ENCODE measurements at places on chromosomes 12 and 14.
A peak's percentile ranks its signal among the peaks of the same experiment; 100 is the strongest.

DNA sequence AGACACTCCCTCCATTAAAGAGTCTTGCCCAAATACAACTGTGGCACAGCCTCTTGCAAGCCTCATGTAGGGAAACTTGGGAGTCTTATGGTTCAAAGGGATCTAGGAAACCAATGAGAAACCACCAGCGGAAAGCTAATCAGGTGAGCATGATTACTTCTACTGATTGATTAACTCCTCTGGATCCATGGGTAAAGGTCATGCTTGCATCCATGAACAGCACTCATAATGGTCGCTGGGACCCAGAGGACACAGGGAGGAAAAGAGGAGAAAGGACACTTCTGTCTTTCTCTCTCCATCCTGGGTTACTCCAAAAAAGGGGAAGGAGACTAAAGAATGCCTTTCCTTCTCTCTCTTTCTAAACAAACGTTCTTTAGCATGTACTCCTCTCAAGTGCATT lies 1397.2 kb downstream of the LRFN5 start:
- DNase-seq, result no peak

GRCh38 chr12:122959566-122960192 lies 6.6 kb downstream of the ABCB9 start:
- DNase-seq, result no peak

DNA sequence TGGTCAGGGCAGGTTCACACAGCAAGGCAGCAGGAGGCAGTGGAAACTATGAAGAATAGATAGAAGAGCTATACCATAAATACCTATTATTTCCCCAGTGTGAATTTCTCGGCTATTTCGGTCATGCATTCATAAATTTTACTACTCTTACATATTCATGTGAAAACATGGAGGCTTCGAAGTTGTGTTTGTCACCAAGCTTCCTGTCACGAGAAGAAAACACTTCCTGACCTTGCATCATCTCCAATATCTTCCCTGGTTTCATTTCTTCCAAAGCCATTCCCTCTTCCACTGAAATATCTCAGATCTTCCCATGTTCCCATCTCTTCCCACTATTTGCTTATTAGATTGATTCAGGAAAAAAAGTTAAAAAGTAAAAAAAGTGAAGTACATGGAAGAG lies 80.4 kb downstream of the CPNE8 start:
- no peak for DNase-seq

- no peak for DNase-seq
Measured at GRCh38 chr12:80939231-80939950, 1.7 kb upstream of the LIN7A start.

- no peak for DNase-seq
Measured at GRCh38 chr14:71231521-71232393, 324.5 kb downstream of the PCNX1 start.

- DNase-seq, result no peak
Measured at GRCh38 chr12:77995436-77996167, 164.9 kb downstream of the NAV3 start.

- no peak for DNase-seq
Measured at GRCh38 chr12:92827836-92828431, 101.2 kb downstream of the EEA1 start.

DNA sequence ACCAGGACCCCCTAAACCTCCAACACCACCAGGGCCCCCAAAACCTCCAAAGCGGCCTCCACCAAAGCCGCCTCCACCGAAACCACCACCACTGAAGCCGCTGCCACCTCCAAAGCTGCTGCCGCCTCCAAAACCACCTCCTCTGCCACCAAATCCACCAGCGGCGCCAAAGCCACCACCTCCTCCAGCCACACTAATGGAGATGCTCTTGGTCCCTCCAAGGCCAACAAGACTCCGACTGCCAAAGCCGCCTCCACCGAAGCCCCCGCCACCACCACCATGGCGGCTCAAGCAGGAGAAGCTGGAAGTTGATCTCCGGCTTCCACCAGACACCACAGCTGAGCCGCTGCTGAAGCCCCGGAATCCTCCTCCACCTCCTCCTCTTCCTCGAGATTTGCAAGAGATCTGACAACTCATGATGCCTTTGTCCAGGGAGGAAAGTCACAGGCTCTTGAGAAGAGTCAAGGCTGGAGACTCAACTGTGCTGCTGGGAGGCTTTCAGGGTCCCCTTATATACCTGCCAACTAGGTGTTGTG lies at the start of gene KRT2:
KRT2 (minus strand) TSS at position 486 of the 536 bp plus-strand sequence; CDS start at position 417, 69 bp downstream.
- no peak for DNase-seq

DNA sequence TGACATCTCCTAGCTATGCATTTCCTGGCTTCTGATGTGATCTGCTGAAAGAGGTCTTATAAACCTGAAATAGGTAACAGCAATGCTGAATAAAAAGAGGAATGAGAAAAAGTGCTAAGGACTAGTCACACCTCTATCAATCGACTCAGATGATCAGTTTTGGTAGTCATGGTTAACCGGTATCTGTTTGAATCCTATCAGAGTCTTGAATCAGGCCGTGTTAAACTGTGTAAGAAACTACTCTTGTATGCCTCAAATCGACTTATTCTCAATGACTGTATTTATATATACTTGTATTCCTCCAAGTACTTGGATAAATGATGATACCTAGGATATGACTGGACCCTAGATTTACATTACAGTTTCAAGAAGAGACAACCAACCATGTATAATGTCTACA lies 10.8 kb upstream of the ISM2 start:
- DNase-seq, result no peak

GRCh38 chr12:104473374-104473983 lies 16.7 kb downstream of the CHST11 start:
- no peak for DNase-seq

GRCh38 chr12:13033476-13033875 lies 10.7 kb upstream of the FAM234B start:
- DNase-seq, result no peak

DNA sequence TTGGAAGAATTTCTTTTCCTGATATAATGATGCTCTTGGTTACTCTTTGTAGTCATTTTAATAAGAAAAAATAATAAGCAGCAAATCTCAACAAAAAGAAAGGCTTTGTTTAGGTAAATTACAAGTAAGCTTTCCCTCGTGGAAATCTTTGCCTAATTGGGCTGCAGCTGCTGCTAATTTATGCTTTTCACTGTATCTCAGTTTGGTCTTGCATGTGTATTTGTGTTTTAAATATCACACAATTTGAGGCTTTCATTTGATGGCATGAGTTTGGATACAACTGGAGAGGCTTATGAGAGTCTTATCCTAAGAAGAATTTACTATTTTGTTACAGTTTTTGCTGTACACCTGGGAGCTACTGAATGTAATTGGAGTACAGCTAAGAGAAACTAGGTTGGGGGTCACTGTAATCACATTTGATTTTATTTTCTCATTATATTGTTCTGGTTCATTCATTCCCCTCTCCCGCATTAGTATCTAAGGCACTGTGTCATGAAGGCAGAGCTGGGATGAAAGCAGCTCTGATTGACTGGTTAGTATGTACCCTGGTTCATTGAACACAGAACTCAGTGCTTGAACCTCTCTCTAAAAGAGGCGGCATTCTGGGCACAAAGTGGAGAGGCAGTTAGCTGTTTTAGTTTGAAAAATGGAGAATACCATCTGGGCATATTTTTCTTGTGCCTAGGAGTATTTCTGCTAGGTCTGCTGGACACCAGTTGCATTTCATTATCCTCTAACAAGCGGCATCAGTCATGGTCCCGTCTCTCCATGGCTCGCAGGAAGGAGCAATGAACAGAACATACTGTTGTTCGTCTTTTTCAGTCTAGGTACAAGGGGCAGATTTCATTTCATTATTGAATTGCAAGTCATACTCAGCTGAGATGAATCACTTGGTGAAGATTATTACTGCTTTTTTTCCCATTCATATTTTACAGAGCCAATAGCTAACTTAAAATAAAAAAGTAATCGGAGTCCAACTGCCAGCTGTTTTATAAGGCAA lies 118.0 kb upstream of the TMEM260 start:
- DNase-seq, result no peak

- DNase-seq, result no peak
Measured at GRCh38 chr14:103361867-103362266, 23.3 kb upstream of the MARK3 start.

DNA sequence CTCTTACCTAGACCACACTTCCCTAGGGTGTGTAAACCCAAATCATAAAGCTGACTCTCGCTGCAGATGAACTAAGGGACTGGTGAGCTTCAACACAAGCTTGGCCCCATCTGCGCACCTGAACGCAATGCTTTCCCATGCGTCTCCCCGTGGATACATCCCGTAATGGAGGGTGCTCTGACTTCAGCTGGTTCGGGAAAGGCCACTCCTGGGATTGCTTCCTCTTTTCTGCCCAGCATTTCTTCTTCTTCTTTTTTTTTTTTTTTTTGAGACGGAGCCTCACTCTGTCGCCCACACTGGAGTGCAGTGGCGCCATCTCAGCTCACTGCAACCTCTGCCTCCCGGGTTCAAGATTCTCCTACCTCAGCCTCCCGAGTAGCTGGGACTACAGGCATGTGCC lies 27.7 kb upstream of the ETFBKMT start:
- DNase-seq, result no peak

- no peak for DNase-seq
Measured at GRCh38 chr12:51070004-51070403, 13.4 kb downstream of the CSRNP2 start.

DNA sequence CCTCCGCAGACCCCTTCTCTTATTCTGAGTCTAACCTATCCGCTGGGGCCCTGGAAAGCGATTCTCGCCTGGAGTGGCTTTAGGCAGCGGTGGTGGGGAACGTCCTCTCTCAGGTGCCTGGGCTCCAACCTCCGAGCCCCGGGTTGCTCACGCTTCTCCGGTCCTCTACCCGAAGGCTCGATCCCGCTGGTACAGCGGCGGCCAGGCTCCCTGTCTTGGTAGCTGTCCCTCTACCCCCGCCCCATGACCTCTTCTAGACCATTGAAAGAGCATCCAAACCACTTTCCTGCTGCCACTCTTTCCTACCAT lies 505 bp upstream of the HEBP1 start:
- DNase-seq, result no peak

DNA sequence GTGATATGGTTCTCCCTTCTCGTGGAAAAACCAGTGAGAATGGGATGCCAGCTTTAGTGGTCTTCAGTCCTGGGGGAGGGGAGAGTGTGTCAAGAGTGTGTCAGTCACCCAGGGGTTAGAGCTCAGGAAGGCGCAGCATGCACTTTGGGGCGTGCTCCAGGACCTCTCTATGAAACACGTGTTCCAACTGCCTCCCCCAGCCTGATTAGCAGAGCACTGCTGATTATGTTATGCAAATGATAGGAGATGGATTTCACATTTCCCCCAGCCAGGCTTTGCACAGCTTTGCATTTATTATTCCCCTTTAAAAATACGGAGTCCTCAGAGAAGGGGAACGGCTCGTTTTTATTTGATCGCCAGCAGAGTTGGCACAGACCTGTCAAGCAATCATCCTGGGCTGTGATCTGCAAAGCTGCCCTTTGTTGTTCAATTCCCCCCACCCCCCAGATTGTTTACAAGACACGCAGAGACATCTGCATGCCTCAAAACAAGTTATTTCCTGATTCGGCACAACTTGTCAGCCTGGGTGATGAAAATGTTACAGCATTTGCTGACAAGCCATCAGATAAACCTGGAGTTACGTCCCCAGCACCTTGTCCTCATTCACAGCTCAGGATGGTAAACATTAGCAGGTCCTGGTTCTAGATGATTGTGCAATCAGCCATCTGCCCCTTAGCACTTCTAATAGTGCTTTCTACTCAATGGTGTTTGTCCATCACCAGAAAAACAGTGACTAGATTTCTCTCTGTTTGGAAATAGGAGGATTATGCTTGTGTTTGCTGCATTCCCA lies 196.5 kb downstream of the NOVA1 start:
- DNase-seq, result no peak

- no peak for DNase-seq
Measured at GRCh38 chr14:32258336-32258993, 55.4 kb upstream of the RNU6-8 start.

GRCh38 chr14:74584951-74585350 lies 27.1 kb downstream of the LTBP2 start:
- no peak for DNase-seq

DNA sequence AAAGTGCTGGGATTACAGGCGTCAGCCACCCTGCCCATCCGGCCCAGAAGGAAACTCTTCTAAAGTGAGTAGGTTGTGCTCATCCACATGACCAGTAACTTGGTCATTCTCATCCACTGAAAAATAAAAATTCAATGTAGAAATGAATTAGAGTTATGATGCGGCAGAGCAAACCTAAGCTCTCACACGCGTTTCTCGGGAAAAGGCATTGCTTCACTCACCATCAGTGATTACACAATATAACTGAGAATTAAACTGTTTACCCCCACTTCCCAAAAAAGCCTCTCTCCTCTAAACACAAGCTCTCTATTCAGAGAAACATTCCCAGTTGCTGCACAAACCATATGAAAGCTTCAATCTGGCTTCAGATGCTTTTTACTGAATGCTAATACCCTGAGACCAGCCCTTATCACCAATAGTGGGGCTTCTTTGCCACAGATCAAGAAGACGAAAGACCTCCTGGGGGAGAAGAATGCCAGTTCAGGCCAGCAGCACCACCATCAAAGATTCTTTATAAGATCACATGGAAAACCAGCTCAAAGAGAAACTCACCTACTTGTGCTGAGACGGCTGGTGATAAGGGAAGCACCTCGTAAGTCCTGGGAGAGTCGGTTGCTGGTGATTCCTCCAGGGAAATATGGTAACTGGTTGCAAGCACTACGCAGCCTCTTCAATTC lies 121.5 kb upstream of the SFSWAP start:
- no peak for DNase-seq

- no peak for DNase-seq
Measured at GRCh38 chr12:87015352-87015751, 759.2 kb upstream of the MGAT4C start.

- no peak for DNase-seq
Measured at GRCh38 chr12:90683871-90684270, 271.1 kb downstream of the CCER1 start.

DNA sequence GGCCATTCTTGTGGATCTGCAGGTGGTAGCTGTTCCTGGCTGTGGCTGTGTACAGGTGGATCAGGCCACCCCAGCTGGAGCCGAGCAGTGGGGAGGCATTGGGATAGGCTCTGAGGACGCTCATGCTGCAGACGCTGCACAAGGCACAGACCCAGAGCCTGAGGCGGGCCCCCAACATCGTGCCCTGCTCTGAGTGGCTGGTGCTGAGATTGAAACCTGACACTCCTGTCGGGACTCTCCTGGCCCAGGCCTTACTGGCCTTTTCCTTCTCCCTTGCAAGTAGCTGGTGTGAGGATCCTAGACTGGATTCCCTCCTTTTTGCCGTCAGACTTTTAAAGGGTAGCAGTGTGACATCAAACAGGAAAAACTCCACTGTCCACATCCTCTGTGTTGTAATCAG lies at the start of gene FGF23:
FGF23 (minus strand) TSS at position 308 of the 400 bp plus-strand sequence; CDS start at position 178, 130 bp downstream.
- DNase-seq, result peak; percentile 2

DNA sequence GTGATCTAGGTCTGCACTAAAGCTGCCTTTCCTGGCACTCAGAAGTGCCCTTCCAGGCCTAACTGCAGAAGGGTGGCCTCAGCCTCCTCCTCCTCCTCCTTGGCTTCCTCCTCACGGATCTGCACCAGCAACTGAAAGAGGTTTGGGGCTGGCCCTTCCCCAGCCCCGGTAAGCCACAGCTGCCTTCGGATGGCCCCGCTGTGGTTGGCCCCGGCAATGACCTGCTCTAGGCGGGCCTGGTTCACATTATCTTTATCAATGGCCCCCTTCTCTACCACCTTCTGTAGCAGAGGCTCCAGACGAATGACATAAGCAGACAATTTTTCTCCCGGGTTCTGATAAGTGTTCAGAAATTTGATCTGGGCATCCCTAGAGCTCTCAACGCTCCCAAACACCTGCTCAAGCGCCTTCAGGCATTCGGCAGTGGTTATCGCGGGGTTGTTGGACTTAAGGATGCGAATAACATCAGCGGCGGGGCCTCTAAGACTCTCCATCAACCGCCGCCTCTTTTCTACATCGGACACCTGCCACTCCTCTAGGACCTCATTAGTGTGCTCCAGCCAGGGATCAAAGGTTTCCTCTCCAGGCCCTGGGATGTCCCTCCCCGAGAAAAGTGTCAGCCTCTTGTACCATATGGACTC lies 1.5 kb downstream of the PNMA1 start:
- no peak for DNase-seq

All from brain pericyte (primary cell).